ENCODE measurements at places on chromosomes 7 and 10. TPM values are rescaled to one million over a fixed set of nuclear protein-coding genes. Genes with fewer than 3 reads are reported as not detected.

Gene CH25H
- total RNA-seq, result 1.0 TPM

Gene CYP3A7
- total RNA-seq, result not detected

Gene ATG9B
- 2.0 TPM for total RNA-seq

Gene SPDYE2
- not detected for total RNA-seq

Gene GARIN1A
- 0.50 TPM for total RNA-seq

Gene NEUROD6
- total RNA-seq, result not detected

Gene VCL
- total RNA-seq, result 291 TPM

Gene TAS2R5
- total RNA-seq, result 0.92 TPM

Gene PLAU
- 15.0 TPM for total RNA-seq

Gene RELN
- 0.02 TPM for total RNA-seq

Gene CRHR2
- 0.07 TPM for total RNA-seq

Gene FAM24B
- not detected for total RNA-seq

Gene TAF5
- 8.5 TPM for total RNA-seq

Gene HOXA10
- not detected for total RNA-seq

Gene BLNK
- not detected for total RNA-seq

Gene MEPCE
- total RNA-seq, result 69.0 TPM

Gene ADAM8
- 4.5 TPM for total RNA-seq

Gene AGK
- total RNA-seq, result 30.6 TPM

Gene PAX4
- total RNA-seq, result not detected

Gene OPN1SW
- not detected for total RNA-seq

Gene PPP1R17
- total RNA-seq, result 1.7 TPM

Gene SEMA3A
- 60.0 TPM for total RNA-seq

Gene SLC26A5
- total RNA-seq, result 0.11 TPM

Gene CAMK1D
- total RNA-seq, result 5.6 TPM

Gene C10orf67
- not detected for total RNA-seq

Gene PKD2L1
- 0.20 TPM for total RNA-seq

Gene KCNIP2
- 2.6 TPM for total RNA-seq

Gene HK1
- total RNA-seq, result 104 TPM

Gene LMOD2
- not detected for total RNA-seq

Gene BCCIP
- total RNA-seq, result 121 TPM

Gene TMEM273
- total RNA-seq, result not detected

Gene FAM25C
- not detected for total RNA-seq

Gene GRM8
- 1.2 TPM for total RNA-seq

Gene SDHAF3
- 18.7 TPM for total RNA-seq

Gene AQP1
- not detected for total RNA-seq

Gene ANKRD1
- 0.13 TPM for total RNA-seq

Gene PRPS1L1
- not detected for total RNA-seq

Gene CLCN1
- 0.13 TPM for total RNA-seq

Gene MCU
- 33.4 TPM for total RNA-seq

Gene SPDYE6
- not detected for total RNA-seq

Gene ATP5F1C
- 280 TPM for total RNA-seq

Gene FZD8
- total RNA-seq, result 15.1 TPM

Gene NCF1
- 0.33 TPM for total RNA-seq

Gene ZNF853
- total RNA-seq, result 9.3 TPM

Gene MAPK8
- 56.3 TPM for total RNA-seq

Gene ITGB8
- 7.1 TPM for total RNA-seq

Gene PRKCQ
- total RNA-seq, result 11.8 TPM

Gene PRR15
- total RNA-seq, result 15.1 TPM

Gene ETV1
- total RNA-seq, result 68.5 TPM

Gene IL6
- total RNA-seq, result 0.85 TPM

Gene HOXA11
- not detected for total RNA-seq

Gene DENND2A
- 8.2 TPM for total RNA-seq

Gene SSC4D
- total RNA-seq, result 14.8 TPM
